ENCODE measurements at places on chromosomes 12 and 14.

DNA sequence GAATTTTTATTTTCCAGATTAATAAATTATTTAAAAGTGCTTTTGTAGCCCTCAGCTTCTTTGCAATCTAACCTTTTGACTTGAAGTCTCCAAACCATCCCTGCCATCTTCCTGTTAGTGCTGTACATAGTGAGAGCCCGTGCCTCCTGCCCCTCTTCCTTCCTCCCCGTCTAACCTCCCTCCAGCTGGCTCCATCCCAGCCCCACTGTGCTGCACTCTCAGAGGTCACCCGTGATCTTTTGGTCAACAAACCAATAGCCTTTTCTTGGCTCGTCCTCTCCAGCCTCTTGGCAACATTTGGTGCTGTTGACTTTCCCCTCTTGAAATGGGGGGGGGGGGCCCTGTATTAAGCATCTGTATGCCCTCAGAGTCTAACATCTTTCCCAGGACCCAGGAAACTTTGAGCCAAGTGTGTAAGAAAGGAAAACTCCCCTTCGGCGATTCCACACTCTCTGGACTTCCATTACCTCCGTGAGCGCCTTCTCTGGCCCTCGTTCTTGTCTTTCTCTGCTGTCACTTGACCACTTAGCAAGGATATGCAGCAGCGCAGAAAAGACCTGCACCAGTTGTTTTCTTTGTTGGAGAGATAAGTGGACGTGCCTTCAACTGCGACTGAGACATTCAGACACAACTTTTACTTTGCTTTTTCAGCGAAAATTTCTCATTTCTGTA, 44.1 kb downstream of the FBXW8 start:
- no peak for DNase-seq

GRCh38 chr12:109912855-109913321, 12.8 kb downstream of the TCHP start:
- no peak for DNase-seq

DNA sequence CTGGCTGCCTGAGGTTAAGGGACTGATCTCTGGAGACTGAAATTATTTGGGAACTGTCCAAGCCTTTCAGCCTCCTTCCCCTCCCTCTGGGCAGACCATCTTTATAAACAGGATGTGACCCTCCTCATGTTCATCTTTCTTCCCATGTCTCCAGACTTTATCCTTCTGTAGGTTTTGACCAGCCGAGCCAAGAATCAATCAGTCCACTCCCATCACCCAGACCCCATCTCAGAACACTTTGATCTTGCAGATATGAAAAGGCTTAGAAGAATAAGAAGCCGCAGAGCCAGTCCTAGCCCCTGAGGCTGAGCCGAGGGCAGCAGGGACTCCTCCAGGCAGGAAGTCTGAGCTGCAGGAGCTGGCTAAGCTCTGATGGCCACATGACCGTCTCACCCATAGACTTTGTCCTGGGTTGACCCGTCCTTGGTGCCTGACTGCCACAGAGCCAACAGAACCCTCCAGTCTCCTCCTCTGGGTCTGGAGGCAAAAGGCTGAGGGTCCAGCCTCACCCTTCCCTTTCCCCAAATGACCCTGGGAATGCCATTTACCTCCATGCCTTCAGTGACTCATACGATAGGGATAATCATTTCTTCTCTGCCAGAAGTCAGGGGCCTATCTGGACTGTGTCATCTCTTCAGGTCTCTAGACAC, 1.6 kb downstream of the KRT71 start:
- no peak for DNase-seq

GRCh38 chr12:107437954-107438353, 247.6 kb upstream of the PWP1 start:
- no peak for DNase-seq

DNA sequence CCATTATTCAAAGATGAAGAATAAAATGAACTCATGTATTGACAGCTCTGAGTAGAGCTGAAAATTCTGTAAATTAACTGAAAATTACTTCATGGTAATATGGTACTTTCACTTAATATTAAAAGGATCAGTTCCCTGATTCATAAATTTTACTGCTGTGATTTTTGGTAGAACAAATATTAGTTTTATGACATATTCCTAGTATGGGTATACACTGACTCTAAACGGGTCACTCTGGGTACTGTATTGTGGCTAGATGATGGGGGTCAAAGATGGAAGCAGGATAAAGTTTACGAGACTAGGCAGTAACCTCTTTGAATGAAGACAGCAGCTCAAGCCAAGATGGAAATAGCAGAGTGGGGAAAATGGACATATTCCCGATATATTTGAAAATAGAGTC, 135.5 kb downstream of the NUAK1 start:
- no peak for DNase-seq

GRCh38 chr12:112418273-112418607, 507 bp upstream of the PTPN11 start:
- DNase-seq: no peak

DNA sequence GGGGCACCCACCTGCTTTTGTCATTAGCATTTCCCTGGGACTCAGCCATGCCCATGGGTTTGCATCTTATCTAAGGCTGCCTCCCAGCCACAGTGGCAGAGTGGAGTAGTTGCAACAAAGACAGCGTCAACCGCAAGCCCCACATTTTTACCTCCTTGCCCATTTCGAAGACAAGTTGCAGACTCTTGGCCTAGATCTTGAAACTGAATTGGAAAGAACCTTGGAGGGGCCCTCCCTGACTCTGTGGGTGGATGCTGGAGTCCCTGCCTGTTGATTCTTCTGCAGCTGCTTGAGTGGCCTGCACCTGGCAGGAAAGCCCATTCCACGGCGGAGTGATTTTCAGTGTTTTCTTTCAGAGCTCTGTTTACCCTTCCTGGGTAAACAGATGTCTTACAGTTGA, 309.0 kb downstream of the VRK1 start:
- DNase-seq: no peak

DNA sequence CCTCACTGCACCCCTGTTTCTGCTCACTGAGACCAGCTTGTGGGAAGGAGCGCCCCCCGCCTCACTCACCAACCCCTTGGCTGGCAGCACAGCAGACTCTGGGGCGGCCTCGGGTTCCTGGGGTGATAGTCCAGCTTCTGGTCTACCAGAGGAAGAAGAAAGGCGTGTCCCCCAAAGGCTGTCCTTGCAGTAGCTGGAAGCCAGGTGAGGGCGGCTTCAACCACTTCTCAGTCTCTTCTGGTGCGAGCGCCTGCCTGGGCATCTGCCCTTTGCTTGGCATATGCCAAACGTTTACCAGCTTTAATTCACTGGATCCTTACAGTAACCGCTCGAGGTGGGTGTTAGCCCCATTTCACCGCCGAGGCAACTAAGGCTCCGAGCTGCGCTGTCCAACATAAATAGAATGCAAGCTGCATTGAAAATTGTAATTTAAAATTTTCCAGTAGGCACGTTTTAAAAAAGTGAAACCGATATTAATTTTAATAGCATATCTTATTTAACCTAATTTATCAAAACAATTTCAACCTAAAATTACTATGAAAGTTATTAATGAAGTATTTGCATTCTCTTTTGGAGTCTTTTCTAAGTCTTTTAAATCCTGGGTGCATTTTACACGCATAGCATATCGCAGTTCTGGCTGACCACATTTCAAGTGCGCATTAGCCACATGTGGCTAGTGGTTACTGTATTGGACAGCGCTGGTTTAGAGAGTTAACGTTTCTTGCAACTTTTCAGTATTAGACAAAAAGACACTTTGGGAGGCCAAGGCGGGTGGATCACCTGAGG, 872 bp downstream of the FAM177A1 start:
- no peak for DNase-seq

DNA sequence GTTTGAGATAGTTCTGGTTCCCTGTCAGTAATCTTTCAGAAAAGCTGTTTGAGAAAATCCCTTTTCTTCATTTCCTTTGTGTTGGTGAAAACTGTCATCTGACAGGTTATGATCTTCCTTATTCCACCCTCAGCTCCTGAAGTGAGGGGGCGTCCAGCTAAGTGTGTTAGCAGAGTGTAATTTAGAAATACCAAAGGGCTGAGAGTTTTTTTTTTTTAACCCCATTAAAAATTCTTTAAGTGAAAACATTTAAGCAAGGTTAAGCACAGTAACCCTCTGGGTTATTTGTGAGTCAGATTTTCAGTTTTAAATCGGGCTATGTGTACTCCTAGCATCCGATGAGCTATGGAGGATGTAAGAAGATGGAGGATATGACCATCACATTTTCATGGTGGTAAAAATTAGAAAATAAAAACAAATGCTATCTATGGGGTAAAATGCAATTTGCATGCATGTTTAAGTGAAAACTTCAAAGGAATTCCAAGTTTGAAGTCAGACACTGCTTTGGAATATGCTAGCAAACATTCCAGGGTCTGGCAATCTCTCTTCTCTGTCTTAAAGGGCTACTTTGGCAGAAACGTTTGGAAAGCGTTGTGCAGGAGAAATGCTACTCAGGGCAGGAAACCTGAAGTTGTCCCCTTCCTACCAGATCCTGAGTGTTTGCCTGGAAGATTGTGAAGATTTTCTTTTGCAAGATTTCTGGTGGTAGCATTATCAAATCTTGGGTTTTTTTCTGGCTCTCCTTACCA, 197.0 kb upstream of the PRICKLE1 start:
- DNase-seq: peak; percentile 25

DNA sequence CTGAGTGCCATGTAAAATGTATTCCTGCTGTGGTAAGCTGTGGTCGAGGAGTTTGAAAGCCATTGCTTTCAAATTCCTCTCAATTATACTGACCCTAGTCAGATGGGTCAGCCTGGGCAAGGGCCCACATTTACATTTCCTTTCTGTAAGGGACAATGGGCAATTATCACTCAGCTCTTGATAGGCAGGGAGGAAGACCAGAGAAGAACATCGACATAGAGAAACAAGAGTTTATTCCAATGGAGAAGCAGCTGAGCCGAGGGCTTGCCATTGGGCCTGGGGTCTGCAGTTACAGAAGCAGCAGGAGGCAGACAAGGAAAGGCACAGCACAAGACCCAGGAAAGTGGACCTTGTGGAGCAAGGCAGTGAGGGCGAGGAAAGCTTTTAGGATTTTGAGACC, 9.7 kb downstream of the NRIP2 start:
- no peak for DNase-seq

- DNase-seq: peak; percentile 35
These were observed 67.0 kb upstream of the MAX start for GRCh38 chr14:65169351-65169750.

- no peak for DNase-seq
These were observed 448.8 kb downstream of the FLRT2 start for GRCh38 chr14:85978582-85979250.

DNA sequence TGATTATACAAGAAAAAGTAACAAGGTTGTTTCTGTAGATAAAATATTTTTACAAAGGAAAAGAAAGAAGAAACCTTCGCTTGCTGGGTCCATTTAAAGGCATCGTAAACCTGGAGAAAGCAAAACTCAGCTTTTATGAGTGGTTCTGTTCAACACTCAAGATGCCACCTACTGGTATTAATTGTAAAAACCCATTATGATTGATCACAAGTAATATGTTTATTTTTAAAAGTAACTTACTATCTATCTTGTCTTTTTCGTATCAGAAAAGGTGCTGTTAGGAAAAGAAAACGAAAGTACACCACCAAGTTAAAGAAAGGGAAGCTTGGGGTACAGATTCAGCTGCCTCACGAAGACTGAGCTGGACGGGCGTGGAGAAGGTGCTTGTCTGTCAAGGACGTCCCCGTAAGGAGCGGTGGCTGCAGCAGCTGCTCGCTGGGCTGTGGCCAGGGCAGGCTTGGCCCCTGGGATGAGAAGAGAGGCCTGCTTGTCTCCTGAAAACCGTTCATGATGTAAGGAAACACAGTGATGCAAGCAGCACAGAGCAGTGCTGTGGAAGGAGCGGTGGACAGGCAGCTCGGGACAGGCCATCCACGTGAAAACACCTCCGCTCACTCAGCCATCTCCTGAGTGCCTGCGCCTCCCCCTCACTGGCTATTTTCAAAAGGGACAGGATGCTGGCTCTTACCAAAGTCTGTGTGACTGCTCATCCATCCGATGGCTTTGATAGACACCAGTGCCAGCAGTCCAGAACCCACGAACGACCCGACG, 25.0 kb downstream of the SLC15A4 start:
- DNase-seq: no peak

DNA sequence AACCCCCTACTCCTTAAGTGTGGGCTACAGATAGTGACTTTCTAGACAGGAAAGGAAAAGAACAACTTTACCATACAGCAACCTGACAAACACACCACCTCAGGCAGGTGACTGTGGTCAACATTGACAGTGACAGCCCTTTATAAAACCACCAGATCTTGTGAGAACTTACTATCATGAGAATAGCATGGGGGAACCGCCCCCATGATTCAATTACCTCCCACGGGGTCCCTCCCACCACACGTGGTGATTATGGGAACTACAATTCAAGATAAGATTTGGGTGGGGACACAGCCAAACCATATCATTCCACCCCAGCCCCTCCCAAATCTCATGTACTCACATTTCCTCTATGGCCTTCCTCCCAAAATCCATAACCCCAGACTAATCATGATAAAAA, 16.3 kb downstream of the OR10P1 start:
- no peak for DNase-seq

DNA sequence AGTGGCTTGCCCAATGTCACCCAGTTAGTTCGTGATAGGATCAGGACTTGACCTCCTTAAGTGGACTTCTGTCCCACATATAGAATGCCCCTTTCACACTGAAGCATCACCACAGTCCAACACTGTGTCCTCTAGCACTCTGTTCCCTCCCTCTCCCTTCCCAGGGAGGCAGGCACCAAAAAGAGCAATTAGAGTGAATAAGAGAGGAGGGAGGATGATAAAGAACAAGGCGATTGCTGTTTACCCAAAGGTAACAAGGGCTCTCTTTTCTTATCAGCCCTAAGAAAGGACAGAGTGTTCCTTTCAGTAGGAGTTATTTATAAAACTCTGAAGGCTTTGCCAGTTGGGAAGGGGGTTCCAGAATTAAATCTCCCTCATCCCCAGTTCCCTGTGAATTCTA, 192.7 kb upstream of the ATP2B1 start:
- DNase-seq: no peak

DNA sequence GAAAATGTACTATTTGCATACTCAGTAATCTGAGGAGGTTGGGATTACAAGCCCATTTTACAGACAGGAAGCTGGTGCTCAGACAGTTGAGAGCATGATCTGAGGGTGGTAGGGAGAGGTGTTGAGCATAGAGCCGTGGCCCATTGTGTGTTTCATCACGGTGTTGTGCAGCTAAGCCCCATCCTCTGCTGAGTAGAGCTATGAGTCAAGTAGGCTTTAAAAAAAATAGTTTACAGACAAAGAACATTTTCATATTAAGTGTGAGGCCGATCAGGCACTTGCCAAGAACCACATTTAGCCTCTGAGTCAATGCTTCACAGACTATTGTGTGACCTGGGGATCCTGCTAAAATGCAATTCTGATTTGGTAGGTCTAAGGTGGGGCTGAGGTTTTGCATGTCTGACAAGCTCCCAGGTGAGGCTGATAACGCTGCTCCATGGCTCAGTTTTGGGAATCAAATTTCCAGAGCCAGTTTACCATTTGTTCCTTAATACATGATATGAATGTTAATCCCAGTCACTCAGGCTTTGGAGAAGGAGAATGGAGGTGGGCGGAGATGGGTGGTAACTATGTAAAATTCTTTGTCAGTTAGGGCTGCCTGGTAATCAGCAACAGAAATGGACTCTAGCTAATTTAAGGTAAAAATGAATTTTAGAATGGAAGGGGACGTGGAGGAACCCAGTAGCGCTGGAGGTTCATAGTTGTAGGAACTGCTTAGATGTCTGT, 22.2 kb downstream of the ZNF664 start:
- no peak for DNase-seq

Measured in suppressor macrophage treated with lipopolysaccharide for 1 hour (primary cell).